ENCODE measurements at places on chromosomes 4 and X.

GRCh38 chr4:83252782-83253405 lies 31.7 kb downstream of the COQ2 start:
- DNase-seq: no peak

DNA sequence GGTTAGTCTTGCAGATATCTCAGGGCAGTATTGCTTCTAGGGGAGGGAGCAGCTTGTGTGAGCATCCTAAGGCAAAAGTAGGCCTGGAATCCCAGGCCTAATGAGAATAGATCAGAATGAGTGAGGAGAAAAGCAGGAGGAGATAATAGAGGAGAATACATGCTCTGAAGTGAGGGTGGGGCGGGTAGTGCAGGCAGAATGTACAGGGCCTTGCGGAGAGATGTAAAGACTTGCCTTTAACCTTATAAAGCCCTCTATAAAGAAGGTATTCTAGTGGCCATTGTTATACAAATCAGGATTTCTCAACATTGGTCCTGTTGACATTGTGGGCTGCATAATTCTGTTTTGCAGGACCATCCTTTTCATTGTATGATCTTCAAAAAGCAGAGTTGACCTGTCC lies 855.3 kb downstream of the PCDH7 start:
- DNase-seq: no peak

GRCh38 chr4:110953898-110954297 lies 331.0 kb upstream of the PITX2 start:
- DNase-seq: no peak

- no peak for DNase-seq
Observed at GRCh38 chr4:10096978-10097335, 19.6 kb downstream of the WDR1 start.

DNA sequence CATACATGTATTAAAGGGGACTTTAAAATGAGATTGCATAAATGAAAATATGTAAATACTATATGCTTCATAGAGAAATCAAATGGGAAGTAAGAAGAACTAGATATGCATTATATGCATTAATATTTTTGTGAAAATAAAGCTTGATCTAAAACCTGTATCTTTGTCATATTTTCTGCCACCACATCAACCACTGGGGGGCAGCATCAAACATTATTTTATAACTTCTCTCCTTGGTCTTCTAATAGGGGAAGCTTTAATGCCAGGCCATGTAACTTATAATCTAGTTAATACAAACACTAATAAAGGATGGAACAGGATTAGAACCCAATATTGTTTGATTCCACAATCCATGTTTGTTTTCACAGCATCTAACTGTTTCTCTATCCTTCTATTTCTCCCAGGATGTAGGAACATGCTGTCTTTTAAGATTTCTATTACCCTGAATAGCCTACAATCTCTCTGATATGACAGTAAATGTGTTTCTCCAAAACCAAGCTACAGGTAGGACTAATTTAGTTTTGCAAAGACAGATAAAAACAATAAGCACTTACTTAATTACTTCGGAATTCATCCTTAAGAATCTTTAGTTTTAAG lies 10.0 kb downstream of the QRFPR start:
- DNase-seq: no peak

DNA sequence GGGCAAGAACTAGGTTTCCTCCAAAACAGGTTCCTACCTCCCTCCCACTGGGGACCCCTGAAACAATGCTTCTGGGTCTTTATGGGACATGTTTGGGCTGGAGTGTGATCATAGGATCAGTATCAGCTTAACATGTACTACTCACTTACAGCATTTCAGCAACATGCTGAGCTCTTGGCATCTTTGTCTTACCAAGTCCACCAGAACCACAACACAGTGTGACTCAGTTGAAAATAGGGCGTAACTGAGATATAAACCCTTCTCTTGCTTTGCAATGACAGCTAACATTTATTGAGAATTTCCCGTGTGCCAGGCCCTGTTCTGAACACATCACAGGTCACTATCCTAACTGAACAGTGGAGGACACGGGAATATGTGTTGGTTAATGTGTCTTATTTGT lies 218.5 kb upstream of the LNX1 start:
- no peak for DNase-seq

DNA sequence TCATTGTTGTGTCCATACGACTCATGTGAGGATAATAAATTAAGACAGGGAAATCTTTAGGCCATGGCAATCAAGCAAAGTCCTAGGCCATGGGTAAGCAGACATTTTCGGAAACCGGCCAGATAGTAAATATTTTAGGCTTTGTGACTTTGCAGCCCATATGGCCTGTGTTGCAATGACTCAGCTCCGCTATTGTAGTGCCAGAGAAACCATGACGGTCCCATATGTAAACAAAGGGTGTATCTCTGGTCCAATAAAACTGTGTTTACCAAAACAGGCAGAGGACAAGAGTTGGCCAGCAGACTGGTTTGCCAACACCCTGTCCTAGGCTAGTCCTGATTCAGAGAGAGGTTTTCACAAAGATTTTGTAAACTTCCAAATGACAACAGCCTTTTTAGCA lies 5.0 kb downstream of the FAM114A1 start:
- DNase-seq: no peak

DNA sequence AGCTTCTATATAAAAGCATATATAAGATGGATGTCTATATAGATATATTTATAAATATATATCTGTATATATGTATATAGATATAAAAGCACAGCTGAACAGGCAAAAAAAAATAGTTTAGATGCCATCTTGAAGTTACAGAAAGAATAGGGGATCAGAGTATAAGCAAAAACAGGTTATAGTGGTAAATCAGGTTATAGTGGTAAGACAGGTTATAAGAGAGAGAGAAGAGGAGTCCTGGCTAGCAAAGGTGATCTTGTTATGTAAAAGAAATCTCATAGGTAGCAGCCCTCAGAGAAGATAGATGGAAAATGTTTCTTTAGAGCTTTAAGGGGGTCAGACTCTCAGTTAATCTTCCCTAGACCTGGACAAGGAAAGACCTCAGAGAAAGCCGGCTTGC lies 1263.1 kb downstream of the PCDH7 start:
- no peak for DNase-seq

- DNase-seq: no peak
Observed at GRCh38 chr4:140724760-140725159, 31.4 kb downstream of the TBC1D9 start.

- DNase-seq: no peak
Observed at GRCh38 chrX:115425359-115425758, 135.6 kb upstream of the PLS3 start.

- no peak for DNase-seq
Observed at GRCh38 chrX:40470830-40471429, 109.8 kb upstream of the ATP6AP2 start.

- no peak for DNase-seq
Observed at GRCh38 chr4:153507310-153508073, 41.3 kb downstream of the TMEM131L start.

- DNase-seq: no peak
Observed at GRCh38 chr4:140047017-140047640, 106.9 kb downstream of the MAML3 start.

GRCh38 chrX:55702671-55703070 lies 14.9 kb upstream of the RRAGB start:
- no peak for DNase-seq

DNA sequence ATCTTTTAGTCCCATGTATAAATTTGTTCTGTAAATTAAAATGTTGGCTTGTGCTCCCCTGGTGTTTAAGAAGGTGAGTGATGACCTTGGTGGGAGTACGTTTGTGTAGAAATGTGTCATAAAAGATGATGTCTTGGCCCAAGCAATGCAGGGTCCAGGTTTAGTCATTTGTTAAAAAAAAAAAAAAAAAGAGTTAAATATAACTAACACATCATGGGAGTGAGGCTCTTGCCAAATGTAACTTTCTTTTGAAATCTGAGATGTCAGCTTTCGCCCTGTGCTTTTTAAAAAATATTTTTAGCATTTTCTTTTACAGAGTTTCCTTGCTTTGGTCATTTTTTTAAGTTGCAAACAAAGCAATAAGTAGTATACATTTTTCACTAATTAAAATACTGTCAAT lies 135.6 kb downstream of the FBXO8 start:
- DNase-seq: no peak

GRCh38 chrX:120749141-120749846 lies 119.4 kb upstream of the C1GALT1C1 start:
- DNase-seq: no peak

DNA sequence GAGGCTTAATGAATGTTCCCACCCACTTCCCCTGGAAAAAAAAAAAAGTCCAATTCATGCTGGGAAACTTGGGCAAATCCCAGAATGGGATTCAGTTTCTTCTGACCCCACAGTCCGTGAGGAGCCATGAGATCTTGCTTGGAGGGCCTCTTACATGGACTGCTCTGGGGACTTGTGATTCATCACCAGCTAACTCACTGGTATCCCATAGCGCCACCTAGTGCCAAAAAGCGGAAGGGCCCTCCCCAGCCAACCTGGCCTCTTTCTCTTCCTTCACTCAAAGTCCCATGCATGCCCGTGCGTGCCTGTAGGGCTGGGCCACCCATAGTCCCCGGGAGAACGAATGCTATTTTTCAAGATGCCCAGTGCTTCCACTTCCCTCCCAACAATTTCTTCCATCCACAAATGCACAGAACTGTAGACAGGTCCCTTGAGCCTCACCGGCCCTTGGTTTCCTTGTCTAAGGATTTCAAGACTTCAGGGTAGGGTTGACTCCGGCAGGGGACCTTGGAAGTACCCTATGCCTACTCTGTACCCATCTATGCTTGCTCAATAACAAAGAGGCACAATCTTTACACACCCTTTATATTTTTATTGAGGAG lies 5.1 kb downstream of the RTL5 start:
- DNase-seq: no peak

GRCh38 chr4:105674011-105674410 lies 34.5 kb downstream of the INTS12 start:
- DNase-seq: no peak

GRCh38 chrX:68432648-68433047 lies 647 bp downstream of the OPHN1 start:
- no peak for DNase-seq

- DNase-seq: no peak
Observed at GRCh38 chr4:4311193-4311592, 21.1 kb downstream of the ZBTB49 start.

GRCh38 chr4:47674144-47674543 lies 163.7 kb downstream of the CORIN start:
- DNase-seq: no peak

- no peak for DNase-seq
Observed at GRCh38 chr4:681736-682451, 7.1 kb downstream of the SLC49A3 start.

DNA sequence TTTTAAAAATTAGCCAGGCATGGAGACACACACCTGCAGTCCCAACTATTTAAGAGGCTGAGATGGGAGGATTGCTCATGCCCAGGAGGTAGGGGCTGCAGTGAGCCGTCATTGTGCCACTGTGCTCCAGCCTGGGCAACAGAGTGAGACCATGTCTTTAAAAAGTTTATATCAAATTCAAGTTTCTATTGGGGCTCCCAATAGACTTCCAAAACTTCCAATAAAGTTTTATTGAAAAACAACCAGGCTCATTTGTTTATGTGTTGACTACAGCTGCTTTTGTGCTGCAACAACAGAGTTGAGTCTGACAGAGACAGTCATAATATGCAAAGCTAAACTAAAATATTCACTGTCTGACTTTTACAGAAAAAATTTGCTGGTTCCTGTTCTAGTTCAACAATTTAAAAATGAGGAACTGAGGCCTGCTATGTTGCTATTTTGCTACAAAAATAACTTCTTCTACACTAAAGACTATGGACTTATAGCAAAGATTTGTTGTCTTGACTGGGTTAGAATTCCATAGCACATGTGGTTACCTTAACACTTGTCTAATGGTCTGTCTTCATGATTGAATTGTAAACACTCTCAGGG lies 63.3 kb upstream of the RELL1 start:
- DNase-seq: no peak

- DNase-seq: no peak
Observed at GRCh38 chr4:100935090-100935489, 412.2 kb downstream of the PPP3CA start.

DNA sequence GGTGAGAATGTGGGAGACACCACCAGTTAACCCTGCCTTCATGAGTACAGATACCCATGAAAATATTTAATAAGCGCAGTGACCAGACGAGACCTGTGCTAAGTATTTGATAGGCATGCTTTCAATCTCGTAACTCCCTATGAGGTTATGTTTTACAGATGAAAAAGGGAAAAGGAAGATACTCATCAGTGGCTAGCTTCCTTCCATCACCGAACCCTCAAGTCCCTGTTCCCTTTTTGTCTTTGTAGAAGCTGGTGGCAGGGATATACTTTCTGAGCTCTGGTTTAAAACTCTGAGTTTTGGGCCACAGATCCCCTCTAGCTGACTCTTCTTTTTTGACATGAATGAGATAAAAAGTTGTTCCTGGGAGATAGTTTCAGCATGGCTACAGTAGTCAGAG lies 26.3 kb downstream of the AFF1 start:
- no peak for DNase-seq

GRCh38 chr4:22780797-22781196 lies 88.1 kb downstream of the GBA3 start:
- DNase-seq: no peak

GRCh38 chrX:19091596-19091995 lies 30.7 kb downstream of the ADGRG2 start:
- DNase-seq: no peak

All from GM12878 (cell line).